ENCODE measurements at places on chromosomes 5 and 9.

DNA sequence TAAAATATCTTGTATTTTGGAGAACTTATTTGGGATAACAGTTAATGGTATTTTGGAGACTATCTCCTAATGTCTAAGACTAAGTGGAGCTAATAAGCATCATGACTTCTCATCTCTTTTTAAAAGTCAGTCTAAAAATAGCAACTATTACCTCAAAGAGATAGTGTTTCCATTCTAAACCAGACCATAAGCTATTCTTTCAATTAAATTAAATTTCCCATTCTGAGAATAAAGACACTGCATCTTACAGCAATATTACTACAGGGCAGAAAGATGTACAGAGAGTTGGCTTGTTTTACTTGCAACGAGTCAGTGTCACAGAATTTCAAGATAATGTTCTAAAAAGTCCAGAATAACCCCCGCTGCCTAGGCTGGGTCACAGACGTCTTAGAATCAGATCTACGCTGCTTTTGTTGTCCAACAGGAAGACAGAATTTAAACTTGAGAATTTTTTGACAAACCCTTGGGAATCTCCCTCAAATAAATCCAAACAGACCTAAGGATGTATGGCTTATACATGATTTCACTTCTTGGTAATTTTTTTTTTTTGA lies 98.9 kb downstream of the USP20 start:
- no peak for DNase-seq

DNA sequence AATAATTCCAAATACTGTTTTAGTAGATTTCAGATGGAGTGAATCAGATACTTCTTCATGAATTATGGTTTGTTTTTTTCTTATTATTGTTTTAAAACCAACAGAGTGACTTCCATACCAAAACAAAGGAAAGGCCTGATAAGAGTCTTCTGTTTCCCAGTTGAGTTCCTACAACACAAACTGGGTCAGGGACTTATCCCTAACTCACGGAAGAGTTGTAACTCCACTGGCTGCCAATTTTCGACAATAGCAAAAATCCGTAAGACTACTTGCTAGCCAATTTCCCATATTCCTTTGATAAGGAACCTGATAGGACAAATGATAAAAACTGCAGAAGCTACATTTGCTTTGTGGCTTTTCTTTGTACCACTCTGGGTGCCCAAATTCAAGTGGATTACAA lies 219.2 kb downstream of the AP3B1 start:
- no peak for DNase-seq

DNA sequence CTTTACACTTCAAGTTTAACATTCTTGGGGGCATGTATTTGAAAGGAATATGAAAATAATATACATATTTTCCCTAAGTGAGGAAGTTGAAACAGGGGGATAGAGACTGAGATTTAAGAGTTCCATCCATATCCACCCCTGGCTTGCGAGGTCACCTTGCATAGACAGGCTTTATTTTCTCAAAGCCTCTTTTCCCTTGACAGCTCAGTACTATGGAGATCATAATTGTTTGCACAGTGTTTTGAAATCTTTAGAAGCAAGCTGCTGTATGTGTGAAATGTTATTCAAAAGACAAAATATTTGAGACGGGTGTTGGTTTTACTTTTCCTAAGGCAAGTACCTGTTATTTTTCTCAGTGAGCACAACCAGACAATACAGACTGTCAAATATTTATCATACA lies 163.1 kb downstream of the LRRC70 start:
- no peak for DNase-seq

DNA sequence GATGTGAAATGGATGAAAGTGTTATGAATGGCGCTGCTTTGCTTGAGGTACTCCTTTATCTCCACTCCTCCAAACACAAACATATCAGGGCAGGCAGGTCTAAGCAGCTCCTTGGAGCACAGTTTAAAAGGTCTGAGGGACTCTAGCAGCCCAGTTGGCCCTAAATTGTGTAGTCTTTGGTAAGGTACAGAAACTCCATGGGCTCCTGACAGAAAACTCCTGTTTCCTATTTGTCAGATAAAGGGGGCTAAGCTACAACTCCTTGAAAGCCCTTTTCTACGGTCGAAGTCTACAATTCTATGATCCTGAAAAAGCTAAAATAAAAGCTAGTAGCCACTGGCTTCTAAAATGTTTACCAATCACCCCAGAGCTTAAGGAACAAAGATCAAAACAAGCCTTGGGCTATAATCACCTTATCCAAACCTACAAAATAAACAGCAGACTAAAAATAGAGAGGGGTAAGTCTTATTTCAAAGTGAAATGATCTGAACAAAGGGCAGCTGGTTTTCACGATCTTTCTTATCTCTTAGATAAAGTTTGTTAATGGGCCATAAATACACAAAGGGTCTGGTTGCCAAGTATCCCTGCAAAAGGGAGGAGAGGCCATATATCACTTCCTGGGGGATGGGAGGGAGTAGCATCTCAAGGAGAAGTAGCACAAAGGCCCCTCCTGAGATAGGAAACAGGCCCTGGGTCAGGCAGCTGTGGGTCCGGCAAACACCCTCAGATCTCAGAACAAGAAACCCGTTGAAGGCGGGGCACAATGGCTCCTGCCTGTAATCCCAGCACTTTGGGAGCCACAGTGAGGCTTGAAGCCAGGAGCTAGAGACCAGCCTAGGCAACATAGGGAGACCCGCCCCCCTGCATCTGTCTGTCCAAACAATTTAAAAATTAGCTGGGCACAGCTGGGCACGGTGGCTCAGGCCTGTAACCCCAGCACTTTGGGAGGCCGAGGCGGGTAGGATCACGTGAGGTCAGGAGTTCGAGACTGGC lies 28.3 kb upstream of the DENND4C start:
- peak; percentile 74 for DNase-seq

DNA sequence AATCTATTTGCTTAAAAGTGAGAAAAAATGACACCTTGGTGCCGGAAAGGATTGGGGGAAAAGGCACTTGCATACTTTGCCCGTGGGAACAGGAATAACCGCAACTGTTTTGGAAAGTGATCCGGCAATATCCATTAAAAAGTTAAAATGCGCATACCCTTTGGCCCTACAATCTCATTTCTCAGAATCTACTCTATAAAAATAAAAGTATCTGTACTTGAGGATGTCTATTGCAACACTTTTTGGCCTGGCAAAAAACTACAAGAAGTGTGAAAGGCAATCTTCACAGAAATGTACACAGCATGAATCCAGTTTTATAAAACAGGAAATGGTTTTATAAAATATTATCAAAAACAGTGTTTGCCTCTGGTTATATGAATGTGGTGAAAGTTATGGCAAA lies 58.3 kb upstream of the NFIL3 start:
- DNase-seq, result peak; percentile 82

- peak; percentile 59 for DNase-seq
Observed at GRCh38 chr9:89555451-89556375, 49.1 kb upstream of the GADD45G start.

GRCh38 chr5:96483878-96484277 lies 50.8 kb upstream of the PCSK1 start:
- DNase-seq, result peak; percentile 58

- no peak for DNase-seq
Observed at GRCh38 chr5:85998656-85999055, 619.1 kb upstream of the COX7C start.

GRCh38 chr5:139710319-139711066 lies 62.3 kb downstream of the CXXC5 start:
- DNase-seq, result peak; percentile 56

DNA sequence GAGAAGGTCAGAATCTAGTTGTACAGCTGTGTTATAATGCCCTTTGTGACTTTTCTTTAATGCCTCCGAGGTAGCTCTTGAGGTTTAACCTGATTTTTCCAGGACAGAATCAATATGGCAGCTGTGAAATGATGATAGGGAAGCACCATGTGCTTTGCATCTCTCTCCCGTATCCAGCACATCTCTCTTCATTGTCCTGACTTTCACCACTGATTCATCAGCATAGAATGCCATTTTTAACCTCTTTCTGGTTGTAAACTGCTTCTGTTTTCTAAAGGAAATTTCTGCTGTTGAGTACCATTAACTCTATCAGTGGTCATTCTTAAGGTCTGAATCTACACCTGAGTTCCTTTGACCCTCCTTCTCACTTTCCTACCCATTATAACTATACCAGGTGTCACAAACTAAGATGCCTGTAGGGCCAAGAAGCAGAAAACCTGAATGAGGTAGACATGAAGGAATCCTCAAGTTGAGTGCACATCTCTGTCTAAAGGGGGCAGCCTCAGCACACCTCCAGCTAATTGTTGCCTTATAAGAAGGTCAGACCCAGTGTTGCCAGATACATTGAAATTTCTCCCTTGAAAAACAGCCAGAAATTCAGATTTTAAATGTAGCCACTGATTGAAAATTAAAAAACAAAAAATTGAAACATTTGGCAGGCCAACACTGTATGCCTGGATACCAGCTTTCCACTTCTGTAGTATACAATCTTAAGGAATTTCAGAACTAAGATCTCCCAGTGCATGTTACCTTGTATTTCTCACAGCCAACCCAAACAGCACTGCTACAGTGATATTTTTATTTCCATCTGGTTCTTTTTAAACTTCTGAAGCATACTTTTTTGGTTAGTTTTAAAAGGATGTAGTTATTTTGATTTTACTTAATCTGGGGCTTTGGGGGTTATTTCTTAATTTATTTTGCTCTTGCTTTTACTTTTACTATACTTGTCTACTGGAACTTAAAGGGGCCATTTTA lies 35.8 kb upstream of the TLX3 start:
- peak; percentile 36 for DNase-seq

- DNase-seq, result peak; percentile 54
Observed at GRCh38 chr5:10331341-10331796, 22.1 kb upstream of the MARCHF6 start.

DNA sequence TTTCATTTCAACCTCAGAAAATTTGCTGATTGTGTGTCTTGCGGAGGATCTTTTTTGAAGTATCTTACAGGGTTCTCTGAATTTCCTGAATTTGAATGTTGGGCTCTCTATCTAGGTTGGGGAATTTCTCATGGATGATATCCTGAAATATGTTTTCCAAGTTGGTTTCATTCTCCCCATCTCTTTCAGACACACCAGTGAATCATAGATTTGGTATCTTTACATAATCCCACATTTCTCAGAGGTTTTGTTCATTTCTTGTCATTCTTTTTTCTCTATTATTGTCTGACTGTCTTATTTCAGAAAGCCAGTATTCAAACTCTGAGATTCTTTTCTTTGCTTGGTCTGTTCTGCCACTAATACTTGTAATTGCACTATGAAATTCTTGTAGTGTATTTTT lies 456.9 kb downstream of the PRELID2 start:
- DNase-seq, result no peak
